GM04504 (cell line): ENCODE measurements at places on chromosomes 1 and 21.

DNA sequence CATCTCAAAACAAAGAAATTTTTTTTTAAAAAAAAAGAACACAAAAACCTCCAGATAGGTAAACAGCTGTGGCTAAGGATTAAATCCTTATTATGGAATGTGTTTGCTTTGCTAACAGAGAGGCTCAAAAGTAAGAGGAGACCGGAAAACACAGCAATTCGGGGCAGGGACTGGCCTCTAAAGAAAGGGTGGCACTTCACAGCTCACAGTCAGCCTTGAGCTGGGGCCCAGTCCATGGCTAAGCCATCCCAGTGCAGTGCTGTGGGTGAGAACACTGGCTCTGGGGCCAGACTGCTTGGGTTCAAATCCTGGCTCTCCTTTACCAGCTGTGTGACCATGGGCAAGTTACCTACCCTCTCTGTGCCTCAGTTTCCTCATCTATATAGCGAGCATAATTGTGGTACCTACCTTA, 28.2 kb downstream of the KIF17 start:
- no peak for DNase-seq

GRCh38 chr1:26021647-26022403, at the start of gene EXTL1:
Gene EXTL1 (plus strand): TSS chr1:26021775. CDS start chr1:26022647, 872 bp downstream.
- no peak for DNase-seq

- DNase-seq: no peak
These were observed 61.9 kb downstream of the HSPA13 start for GRCh38 chr21:14321042-14321441.

GRCh38 chr1:177181631-177182291, 11.0 kb downstream of the BRINP2 start:
- DNase-seq: no peak

DNA sequence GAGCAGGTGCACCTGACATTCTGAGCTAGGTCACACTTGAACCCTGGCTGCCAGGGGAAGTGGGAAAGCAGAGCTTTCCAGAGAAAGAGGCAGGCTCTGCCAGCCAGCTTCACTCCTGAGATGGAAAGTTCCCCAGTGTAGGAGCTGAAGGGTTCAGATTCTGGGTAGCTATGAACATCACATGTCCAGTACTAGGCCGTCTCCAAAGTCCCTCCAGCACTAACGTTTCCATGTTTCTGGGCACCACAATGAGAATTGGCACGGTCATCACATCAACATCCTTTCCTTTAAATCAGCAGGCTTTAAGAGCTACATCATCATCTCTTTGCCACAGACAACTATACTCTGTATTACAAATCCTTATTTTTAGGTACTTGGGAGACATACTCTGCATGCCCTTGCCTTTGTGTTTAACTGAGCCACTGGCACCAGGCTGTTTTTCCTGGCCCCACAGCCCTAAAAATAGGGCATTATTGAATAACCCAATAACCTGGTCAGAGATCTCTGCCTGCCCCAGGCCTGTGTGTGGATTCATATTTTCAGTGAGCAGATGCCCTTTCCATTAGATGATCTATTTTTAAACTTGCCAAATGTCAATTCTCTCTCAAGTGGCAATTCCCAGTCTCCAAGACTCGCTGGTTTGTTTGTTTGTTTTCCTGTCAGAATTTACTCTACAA, 35.4 kb upstream of the USP24 start:
- no peak for DNase-seq

DNA sequence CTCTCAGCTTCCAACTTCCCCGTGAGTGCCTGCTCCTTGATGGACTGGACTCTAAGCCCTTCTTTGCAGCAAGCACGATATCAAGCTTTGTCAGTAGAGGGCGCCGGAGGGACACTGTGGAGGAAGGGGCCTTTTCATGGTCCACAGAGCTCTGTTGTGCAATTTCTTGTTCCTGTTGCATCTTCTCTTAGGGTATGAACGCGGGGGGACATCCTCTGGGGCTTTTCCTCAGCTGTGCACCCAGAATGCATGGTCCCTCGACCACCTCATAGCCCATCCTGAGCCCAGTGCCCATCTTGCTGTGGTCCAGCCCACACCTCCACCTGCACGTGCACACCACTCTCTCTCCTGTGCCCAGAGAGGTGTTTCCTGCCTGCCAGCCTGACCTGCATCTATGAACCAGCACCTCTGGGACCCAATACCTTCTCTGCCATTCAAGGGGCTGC, 556.8 kb downstream of the PTPRU start:
- peak; percentile 52 for DNase-seq

DNA sequence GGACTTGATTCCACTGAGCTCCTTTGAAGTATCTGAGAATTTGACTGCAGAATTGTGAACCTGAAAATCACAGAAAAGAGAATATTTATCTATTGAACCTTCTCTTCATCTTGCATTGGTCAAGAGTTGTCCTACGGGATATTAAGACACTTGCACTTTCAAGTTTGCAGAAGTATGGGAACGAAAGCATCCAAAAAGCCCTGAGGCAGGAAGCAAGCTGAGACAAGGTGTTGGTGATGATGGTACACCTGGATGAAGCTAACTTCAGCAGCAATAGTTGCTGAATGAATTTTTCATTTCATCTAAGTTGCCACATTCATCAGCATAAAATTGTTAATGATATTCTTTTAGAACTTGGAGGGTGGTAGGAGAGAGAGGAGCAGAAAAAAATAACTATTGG, 686.6 kb upstream of the ADAMTS5 start:
- DNase-seq: no peak
